Tibial nerve (tissue), 4 donors: ENCODE measurements at places on chromosomes 3 and 15.
A peak's percentile ranks its signal among the peaks of the same experiment; 100 is the strongest.

GRCh38 chr3:26627080-26627479, 4.5 kb downstream of the LRRC3B start:
- peaks cover 24% of the 10 kb centered on the region for H3K27me3 ChIP-seq
- no peaks in the 10 kb centered on the region for H3K36me3 ChIP-seq
- H3K27ac ChIP-seq, result no peak overlapping the region
- no peak overlapping the region for H3K4me3 ChIP-seq

GRCh38 chr15:50018491-50018890, 100.5 kb downstream of the ATP8B4 start:
- no peaks in the 10 kb centered on the region for H3K36me3 ChIP-seq
- H3K27me3 ChIP-seq, result no peaks in the 10 kb centered on the region
- no peak for DNase-seq
- H3K4me3 ChIP-seq, result no peak overlapping the region
- no peak overlapping the region for H3K27ac ChIP-seq
- no peaks in the 10 kb centered on the region for H3K4me1 ChIP-seq

DNA sequence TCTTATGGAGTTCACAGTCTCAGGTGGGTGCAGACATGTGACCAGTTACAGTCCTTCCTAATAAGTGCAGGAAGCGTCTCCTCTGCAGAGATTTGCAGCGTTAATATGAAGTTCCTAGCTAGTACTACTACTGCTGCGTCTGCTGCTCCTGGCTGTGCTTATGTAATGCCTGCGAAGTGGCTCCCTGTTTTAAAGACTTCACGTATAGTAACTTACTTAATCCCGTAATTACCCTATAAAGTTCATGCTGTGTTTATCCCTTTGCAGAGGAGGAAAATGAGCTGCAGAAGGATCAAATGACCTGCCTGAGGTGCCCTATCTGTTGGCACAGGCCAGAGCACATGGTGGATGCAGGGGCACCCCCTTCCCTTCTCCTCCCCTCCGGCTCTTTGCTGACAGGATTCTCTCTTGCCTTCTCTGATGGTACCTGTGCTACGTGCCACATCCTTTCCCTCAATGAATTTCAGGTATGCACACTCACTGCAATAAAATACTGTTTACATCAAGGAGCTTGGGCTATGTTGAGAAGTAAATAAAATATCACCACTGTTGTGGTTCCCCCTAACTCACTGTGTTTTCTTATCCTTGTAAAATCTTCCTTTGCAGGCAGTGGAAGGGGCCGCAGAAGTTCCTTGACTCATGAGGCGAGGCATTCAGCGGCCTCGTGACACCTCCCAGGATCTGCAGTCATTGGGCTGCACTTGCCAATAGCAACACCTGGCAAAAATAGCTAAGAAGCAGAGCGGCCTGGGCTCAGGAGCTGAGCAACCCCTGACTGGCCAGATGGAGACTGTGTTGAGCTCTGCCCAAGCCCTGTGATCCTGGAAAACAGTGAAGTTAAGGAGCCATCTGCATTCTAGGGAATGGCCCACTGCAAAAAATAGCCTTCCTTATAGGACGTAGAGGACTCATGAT, 188.9 kb upstream of the ATP10A start:
- H3K4me1 ChIP-seq, result peaks cover 10% of the 10 kb centered on the region
- H3K4me3 ChIP-seq, result no peak overlapping the region

DNA sequence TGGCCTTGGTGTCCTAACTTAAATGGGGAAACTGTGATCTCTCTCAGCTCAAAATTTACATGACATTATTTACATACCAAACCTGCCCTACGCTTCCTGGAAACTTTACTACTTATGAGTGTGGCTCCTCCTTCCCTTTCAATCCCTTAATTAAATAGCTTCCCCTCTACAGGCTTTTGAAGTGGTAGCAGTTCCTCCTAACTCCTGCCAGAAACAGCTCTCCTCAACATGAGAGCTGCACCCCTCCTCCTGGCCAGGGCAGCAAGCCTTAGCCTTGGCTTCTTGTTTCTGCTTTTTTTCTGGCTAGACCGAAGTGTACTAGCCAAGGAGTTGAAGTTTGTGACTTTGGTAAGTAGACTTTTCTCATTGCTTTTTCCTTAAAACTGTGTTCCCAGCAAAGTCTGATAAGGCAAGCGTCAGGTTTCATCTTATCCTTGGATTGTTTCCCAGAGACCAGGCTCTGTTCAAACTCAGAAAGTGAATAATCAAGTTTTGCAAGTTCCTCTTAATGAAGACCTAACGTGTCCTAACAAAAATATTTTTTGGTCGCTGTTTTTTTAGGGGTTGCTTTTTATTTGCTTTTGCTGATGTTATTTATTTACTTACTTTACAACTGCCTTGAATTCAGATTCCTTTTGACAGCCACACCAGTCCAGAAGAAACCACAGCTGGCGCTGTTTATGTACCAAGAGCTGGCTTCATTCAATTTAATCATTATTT, at the start of gene ACP3:
ACP3 (plus strand) TSS at position 179 of the 720 bp plus-strand sequence; CDS start at position 229, 50 bp downstream.
- H3K36me3 ChIP-seq, result no peaks in the 10 kb centered on the region
- no peak for DNase-seq
- peak within 1 kb of the TSS; percentile 13 for H3K27ac ChIP-seq
- H3K4me3 ChIP-seq, result peak within 1 kb of the TSS; percentile 14

DNA sequence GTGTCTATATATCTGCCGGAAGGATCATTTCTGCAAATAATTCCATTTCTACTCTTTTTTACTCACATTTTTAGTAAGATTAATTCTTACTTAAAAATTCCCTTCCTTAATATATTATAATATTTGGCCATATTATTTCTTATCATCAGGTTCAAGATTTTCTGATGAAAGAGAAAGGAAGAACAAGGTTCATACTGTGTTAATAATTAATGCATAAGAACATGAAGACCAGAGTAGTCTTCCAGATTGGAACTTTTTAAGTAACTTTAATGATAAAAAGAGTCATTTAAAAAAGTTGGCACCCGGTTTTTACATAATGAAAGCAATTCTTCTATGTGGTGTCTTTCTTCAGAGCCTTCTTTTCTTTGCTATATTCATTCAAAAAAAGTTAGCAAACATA, 590 bp downstream of the ACKR4 start:
- DNase-seq, result no peak
- H3K27me3 ChIP-seq, result no peaks in the 10 kb centered on the region
- no peaks in the 10 kb centered on the region for H3K4me1 ChIP-seq
- no peak overlapping the region for H3K27ac ChIP-seq
- H3K4me3 ChIP-seq, result no peak overlapping the region
- H3K36me3 ChIP-seq, result no peaks in the 10 kb centered on the region

DNA sequence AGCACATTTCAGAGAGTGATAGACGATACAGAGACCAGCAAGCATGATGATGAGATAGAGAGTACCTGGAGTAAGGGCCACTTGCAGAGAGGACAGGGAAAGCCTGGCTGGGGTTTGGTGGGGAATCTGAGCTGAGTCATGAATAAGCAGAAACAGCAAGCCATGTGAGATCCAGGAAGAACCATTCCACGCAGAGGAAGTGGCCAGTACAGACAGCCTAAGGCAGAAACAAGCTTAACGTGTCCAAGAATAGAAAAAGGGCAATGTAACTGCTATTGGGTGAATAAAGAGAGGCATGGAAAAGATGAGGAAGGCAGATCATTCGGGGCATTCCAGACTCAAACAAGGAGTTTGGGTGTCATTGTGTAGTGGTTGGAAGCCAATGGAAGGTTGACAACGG, 816.3 kb upstream of the CFAP20DC start:
- DNase-seq, result no peak
- no peak overlapping the region for H3K27ac ChIP-seq
- H3K4me1 ChIP-seq, result no peaks in the 10 kb centered on the region
- no peaks in the 10 kb centered on the region for H3K36me3 ChIP-seq
- no peaks in the 10 kb centered on the region for H3K27me3 ChIP-seq

DNA sequence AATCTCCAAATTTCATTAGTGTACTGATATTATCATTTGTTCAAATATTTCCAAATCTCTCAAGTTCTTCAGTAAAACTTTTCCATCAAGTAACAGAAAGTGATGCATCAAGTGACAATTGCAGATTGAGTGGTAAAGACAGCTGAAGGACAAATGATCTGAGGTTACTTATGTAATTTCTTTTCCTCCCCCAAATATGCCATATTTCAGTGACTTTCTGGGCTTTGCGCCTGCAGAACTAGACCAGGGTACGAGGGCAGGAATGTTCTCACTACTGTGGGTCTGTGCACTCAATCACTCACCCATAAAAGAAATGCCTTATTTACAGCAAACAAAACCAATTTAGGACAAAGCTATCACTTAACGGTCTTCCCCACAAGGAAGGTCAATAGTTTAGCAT, 4.7 kb downstream of the SUCLG2 start:
- no peak for DNase-seq
- no peak overlapping the region for H3K27ac ChIP-seq
- H3K36me3 ChIP-seq, result no peaks in the 10 kb centered on the region
- H3K4me3 ChIP-seq, result no peak overlapping the region
- no peaks in the 10 kb centered on the region for H3K27me3 ChIP-seq

- peaks cover 2% of the 10 kb centered on the region for H3K36me3 ChIP-seq
- DNase-seq, result no peak
- no peak overlapping the region for H3K27ac ChIP-seq
Observed at GRCh38 chr3:194667363-194667762, 4.6 kb downstream of the LSG1 start.

DNA sequence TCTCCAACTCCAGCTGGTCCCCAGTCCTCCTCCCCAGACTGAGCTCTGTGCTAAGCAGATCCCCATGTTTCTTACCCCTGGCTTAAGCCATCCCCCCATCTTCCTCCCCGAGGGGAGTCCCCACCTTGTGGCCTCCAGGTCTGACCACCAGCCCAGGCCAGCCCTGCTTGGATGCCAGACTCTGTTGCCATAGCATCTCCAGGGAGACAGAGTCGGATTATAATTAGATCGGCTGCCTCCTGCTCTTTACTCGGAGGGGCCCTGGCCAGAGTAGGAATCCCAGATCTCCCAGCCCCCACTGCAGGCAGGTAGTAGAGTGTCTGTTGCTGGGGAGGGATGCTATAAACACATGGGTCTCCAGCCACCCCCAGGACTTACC, 2.4 kb downstream of the KLHDC8B start:
- no peak overlapping the region for H3K27ac ChIP-seq
- H3K4me3 ChIP-seq, result no peak overlapping the region
- DNase-seq, result no peak
- H3K36me3 ChIP-seq, result no peaks in the 10 kb centered on the region

DNA sequence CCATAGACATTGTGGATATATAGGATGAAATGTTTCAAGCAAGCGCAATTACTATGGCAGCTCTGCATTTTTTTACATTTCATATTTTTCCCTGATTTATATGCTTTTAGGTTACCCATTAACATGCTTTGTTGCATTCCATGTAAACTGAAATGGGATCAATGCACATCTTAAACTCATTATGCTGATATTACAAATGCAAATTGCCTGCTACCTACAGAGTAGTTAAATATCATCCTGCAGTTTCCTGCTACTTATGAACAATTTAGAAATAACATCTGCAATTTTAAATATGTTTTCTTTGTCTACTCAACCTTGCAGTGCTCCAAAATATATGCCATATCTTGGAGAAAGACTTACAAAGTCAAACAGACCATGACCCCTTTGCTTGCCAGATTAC, 526.9 kb upstream of the NECTIN3 start:
- no peaks in the 10 kb centered on the region for H3K36me3 ChIP-seq
- DNase-seq, result no peak
- no peak overlapping the region for H3K4me3 ChIP-seq
- no peak overlapping the region for H3K27ac ChIP-seq

- H3K4me3 ChIP-seq, result no peak overlapping the region
- no peaks in the 10 kb centered on the region for H3K27me3 ChIP-seq
- DNase-seq, result no peak
- H3K4me1 ChIP-seq, result no peaks in the 10 kb centered on the region
- H3K36me3 ChIP-seq, result no peaks in the 10 kb centered on the region
Observed at GRCh38 chr3:178586076-178586475, 49.8 kb downstream of the KCNMB2 start.

- H3K36me3 ChIP-seq, result no peaks in the 10 kb centered on the region
- H3K4me3 ChIP-seq, result no peak overlapping the region
Observed at GRCh38 chr15:71485094-71485693, 325.2 kb upstream of the NR2E3 start.

- no peak for DNase-seq
- H3K4me1 ChIP-seq, result no peaks in the 10 kb centered on the region
- no peaks in the 10 kb centered on the region for H3K27me3 ChIP-seq
- no peaks in the 10 kb centered on the region for H3K36me3 ChIP-seq
- H3K4me3 ChIP-seq, result no peak overlapping the region
- no peak overlapping the region for H3K27ac ChIP-seq
Observed at GRCh38 chr3:162166543-162166942, 669.9 kb downstream of the OTOL1 start.

DNA sequence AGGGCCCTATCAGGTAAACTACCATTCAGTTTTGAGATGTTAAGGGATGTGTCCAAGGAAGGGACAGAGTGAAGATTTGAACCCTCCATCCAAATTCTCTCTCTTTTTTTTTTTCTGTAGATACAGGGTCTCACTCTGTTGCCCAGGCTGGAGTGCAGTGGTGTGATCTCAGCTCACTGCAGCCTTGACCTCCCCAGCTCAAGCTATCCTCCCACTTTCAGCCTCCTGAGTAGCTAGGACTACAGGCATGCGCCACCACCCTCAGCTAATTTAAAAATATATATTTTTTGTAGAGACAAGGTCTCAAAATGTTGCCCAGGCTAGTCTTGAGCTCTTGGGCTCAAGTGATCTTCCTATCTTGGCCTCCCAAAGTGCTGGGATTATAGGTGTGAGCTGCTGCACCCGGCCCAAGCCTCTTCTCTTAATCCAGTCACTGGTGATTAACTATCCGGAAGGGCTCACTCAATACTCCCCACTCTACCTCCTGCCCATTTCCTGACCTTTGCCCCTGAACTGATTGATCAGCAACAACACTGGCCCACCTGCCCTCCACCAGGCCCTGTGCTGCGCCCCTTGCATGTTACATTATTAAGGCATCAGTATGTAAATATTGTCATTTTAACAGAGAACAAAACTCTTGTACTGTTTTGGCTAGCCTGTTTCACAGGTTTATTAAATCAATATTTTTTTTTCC, 164.7 kb downstream of the CTNNB1 start:
- H3K27ac ChIP-seq, result no peak overlapping the region
- no peak overlapping the region for H3K4me3 ChIP-seq
- H3K36me3 ChIP-seq, result no peaks in the 10 kb centered on the region
- no peak for DNase-seq

- peaks cover 13% of the 10 kb centered on the region for H3K4me1 ChIP-seq
- no peaks in the 10 kb centered on the region for H3K36me3 ChIP-seq
- H3K27ac ChIP-seq, result no peak overlapping the region
- DNase-seq, result no peak
- no peaks in the 10 kb centered on the region for H3K27me3 ChIP-seq
- H3K4me3 ChIP-seq, result no peak overlapping the region
Observed at GRCh38 chr15:78641749-78642275, 802 bp upstream of the CHRNB4 start.

GRCh38 chr3:85935171-85935570, 976.4 kb downstream of the CADM2 start:
- no peaks in the 10 kb centered on the region for H3K36me3 ChIP-seq
- H3K27me3 ChIP-seq, result no peaks in the 10 kb centered on the region
- H3K27ac ChIP-seq, result no peak overlapping the region
- H3K4me1 ChIP-seq, result no peaks in the 10 kb centered on the region

GRCh38 chr3:72041511-72041910, 256.6 kb upstream of the PROK2 start:
- DNase-seq, result no peak
- no peaks in the 10 kb centered on the region for H3K4me1 ChIP-seq
- no peak overlapping the region for H3K4me3 ChIP-seq
- H3K36me3 ChIP-seq, result no peaks in the 10 kb centered on the region
- H3K27me3 ChIP-seq, result no peaks in the 10 kb centered on the region
- H3K27ac ChIP-seq, result no peak overlapping the region
